GM03348 (cell line): ENCODE measurements at places on chromosomes 11 and 22.

DNA sequence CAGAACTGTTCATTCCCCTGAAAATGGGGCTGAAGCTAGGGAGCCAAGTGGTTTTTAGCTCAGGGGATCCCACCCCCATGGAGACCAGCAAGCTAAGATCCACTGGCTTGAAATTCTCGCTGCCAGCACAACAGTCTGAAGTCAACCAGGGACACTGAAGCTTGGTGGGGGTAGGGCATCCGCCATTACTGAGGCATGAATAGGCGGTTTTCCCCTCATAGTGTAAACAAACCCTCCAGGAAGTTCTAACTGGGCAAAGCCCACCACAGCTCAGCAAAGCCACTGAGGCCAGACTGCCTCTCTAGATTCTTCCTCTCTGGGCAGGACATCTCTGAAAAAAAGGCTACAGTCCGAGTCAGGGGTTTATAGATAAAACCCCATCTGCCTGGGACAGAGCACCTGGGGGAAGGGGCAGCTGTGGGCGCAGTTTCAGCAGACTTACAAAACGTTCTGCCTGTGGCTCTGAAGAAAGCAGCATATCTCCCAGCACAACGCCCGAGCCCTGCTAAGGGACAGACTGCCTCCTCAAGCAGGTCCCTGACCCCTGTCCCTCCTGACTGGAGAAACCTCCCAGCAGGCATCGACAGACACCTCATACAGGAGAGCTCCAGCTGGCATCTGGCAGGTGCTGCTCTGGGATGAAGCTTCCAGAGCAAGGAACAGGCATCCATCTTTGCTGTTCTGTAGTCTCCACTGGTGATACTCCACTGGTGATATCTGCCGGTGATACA is 32.7 kb downstream of the GAB4 start:
- no peak for DNase-seq

GRCh38 chr11:9015677-9016076 is 11.9 kb upstream of the NRIP3 start:
- peak; percentile 81 for DNase-seq

- no peak for DNase-seq
These were observed 40.3 kb downstream of the RIBC2 start for GRCh38 chr22:45453764-45454163.

DNA sequence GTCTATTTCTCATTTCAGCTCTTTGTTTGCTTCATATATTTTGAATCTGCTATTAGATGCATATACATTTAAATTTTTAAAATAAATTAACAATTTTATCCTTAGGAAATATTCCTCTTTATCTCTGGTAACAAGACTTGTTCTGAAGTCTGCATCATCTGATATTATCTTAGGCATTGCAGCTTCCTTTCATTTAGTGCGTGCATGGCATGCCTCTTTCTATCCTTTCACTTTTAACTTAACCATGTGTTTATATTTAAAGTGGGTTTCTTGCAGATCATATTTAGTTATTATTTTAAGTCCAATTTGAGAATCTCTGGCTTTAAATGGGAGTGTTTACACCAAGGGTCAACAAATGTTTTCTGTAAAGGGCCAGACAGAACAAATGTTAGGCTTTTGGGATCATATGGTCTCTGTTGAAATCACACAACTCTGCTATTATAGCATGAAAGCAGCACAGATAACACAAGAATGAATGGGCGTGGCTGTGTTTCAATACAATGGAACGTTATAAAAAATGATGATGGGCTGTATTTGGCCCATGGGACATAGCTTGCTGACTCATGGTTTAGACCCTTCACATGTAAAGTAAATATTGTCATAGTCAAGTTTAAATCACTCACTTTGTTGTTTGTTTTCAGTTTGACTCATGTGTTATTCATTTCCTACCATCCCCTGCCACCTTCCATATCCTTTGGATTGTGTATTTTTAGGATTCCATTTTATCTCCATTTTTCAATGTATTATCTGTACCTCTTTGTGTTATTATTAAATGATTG is 83.9 kb upstream of the SNX19 start:
- peak; percentile 69 for DNase-seq

DNA sequence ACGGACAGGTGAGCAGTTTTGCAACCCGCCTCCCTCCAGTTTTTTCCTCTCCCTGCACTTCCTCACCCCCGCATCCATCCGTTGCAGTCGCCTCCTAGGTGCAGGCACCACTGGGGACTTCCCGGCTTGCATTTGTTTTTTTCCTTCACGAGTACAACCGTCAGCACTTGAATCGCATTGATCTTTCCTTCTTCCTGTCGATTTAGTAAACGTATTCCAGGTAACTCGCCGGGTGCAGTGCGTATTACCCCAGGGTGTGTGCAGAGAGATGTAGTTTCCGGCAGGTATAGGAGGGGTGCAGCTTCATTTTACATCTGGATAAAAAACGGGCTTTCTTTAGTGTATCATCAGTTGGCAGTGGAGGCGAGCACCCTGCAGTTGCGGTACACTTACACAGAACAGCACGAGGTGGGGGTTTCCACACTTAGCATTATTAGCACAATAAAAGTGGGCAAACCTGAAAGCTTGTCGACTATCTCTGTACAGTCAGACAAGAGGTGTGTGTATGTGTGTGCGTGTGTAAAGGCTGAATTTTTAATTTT is at the start of gene SORL1-AS1:
Gene SORL1-AS1, minus strand, starts transcription at position 359 of the 542 bp plus-strand sequence.
- DNase-seq, result no peak

- peak; percentile 7 for DNase-seq
These were observed 112.0 kb upstream of the ARHGAP42 start for GRCh38 chr11:100574894-100575769.

DNA sequence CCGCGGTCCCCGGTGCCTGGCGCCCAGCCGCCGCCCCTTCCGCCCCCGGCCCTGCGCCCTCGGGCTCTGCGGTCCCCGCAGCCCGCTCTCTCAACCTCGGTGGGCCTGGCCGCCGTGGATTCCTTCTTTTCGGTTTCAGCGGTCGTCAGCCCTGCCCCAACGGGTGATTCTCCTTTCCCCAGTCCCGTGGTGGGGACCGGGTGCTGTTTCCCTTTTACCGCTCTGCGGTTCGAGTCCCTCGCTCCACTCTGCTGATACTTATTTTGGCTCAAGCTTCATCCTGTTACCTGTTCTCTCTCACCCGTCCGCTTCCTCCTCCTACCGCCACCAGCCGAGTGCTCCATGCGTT is 494 bp downstream of the ZDHHC5 start:
- no peak for DNase-seq

DNA sequence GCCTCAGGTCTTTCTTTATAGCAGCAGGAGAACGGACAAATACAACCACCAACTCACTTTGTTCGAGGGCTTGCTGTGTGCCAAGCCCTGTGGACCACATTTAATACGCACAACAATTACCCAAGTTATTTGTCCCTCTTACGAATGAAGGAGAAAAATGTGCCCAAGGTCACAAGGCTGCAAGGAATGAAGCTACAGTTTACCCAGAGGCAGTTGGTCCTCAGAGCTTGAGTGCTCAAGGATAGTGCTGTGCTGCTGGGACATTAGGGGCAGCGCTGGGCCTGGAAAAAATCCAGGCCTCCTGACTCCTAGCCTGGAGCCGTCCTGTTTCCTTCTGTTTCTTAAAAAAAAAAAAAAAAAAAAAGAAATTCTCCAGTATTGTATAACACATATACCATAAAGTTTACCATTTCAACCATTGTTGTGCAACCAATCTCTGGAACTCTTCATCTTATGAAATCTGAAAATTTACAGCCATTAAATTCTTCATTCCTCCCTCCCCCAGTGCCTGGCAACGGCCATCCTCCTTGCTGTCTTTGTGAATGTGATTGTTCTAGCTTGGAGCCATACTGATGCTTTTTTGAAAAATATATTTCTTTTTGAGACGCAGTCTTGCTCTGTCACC is 1.0 kb upstream of the C11orf86 start:
- DNase-seq, result no peak

GRCh38 chr11:119368121-119369034 is 13.1 kb downstream of the USP2 start:
- no peak for DNase-seq

- no peak for DNase-seq
These were observed 204.7 kb upstream of the GUCY1A2 start for GRCh38 chr11:107222916-107223460.

- no peak for DNase-seq
These were observed 56.4 kb upstream of the FSHB start for GRCh38 chr11:30174265-30175020.

DNA sequence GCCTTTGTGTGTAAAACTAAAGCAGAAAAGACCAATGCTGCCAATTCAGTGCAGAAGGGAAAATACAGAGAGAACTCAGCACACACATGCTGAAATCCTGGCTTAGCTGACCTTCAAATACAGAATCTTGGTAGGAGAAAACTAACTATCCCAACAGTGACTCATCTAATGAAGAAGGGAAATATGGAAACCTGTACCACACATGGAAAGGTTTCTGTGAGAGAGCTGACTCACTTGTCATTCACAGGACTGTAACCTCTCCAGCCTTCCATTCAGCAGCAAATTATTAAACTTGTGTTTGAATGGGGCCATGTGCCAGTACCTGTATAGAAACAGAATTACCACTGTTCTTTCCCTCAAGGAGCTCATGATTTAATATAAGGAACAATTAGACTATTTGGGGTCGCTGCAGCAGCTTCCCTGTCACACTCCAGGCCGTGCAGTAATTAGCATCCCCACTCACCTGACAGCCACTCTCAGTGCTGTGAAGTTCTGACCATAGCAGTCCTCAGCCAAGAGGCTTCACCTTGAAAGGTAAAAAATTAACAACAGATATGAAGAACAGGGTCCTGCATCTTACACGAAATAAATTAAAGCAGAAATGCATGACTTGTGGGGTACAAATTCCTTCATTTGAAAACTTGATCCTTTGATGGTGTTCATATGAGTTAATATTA is 53.9 kb downstream of the MSANTD4 start:
- DNase-seq, result no peak

- no peak for DNase-seq
These were observed 14.8 kb downstream of the LRRC55 start for GRCh38 chr11:57196596-57196995.

GRCh38 chr11:61452825-61453224 is 22.9 kb downstream of the SDHAF2 start:
- no peak for DNase-seq

- DNase-seq, result no peak
These were observed 13.7 kb downstream of the MUC5B start for GRCh38 chr11:1236316-1237127.

- DNase-seq, result no peak
These were observed 756.7 kb downstream of the DLG2 start for GRCh38 chr11:84870486-84870885.

DNA sequence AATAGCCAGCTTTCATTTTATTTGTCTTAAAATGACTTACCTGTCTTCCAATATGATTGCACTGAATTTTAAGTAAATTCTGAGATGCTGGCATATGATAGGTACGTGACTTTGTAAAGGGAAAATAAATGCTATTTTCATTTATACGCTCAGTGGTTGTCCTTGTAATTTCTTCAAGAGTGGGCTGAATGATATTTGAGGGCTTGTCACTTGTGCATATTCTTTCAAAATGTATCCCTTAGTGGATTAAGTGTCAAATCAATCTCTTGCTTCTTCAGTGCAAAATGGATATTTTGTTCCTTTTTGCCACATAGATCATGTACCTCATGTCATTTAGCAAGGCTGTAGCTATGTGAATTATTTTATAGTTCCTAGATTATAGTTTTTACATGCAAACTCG is 56.9 kb downstream of the GAS2 start:
- DNase-seq, result no peak

- DNase-seq, result no peak
These were observed 177.5 kb downstream of the TMEM135 start for GRCh38 chr11:87215236-87215635.

- no peak for DNase-seq
These were observed 136.4 kb downstream of the BUD13 start for GRCh38 chr11:116636341-116636929.

DNA sequence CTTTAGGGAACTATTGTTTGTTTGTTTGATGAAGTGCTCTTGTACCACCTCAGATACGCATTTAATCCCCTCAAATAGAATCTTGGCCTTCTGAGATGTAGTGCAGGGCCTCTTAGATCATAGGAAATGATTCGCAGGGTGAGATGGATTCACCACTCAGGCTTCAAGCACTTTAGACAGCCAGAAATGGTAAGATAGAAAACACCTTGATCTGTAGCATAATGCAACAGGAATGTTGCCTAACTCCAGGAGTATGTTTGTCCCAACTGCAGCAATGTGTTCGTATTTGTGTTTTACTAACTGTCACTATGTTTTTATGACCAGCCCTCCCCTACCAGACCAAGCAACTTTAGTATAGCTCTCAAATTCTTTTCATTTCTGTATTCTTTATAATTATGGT is 761.2 kb downstream of the NELL1 start:
- DNase-seq, result no peak

GRCh38 chr11:113840932-113841664 is 34.3 kb downstream of the USP28 start:
- DNase-seq, result no peak

DNA sequence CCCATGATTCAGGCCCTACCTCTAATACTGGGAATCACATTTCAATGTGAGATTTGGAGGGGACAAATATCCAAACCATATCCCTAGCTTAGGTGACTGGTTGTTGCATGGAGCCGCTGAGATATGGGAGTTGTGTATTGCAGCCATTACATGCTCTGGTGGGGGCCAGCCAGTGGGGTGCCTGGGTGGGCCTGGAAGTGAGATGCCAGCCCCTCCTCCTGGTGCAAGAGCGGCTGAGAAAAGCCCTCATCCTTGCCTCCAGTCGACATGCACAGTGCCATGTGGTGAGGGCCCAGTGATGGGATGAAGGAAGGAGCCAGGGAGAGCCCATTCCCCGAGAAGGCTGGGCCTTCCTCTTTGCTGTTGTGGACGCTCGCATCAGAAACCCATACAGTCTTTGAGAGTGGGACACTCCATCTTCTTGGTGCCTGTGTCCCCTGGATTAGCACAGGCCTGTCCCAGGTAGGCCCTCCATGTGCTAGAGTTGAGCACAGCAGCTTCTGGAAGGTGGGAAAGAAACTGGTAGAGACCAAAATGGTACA is 1043.0 kb downstream of the TBC1D22A start:
- DNase-seq, result no peak

DNA sequence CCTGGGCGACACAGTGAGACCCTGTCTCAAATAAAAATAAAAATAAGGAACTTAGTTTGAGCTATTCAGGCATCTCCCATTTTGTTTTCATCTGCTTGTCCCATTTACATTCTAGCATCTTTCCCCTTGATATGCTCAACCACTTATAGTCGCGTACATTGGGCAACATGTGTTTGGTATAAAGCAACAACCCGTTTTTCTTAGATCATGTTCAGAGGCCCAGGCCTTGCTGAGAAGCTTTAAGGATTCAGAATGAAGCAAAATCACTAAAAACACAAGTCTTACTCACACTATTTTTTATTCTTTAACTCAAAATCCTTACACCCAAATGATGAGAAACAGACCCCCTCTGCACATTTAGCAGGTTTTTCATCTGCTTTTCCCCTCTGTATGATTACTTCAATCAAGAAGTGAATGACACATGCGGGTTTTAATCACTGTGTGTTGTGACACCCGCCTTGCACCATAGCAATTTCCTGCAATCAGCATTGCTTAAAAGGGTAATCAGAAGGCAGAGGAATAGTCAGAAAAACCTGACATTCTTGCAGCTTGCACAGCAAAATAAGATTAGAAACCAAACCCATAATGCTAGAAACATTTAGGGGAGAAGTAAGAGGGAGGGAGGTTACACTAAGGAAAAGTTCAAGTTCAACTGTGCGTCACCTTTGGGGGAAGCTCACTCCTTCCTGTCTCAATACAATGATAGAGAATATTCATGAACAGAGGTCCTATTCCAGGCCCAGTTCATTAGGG is 25.9 kb downstream of the ALG9 start:
- DNase-seq, result no peak
